Mesothelial cell of epicardium (in vitro differentiated cells): ENCODE measurements at places on chromosomes 6 and 20. TPM values are rescaled to one million over a fixed set of nuclear protein-coding genes. Genes with fewer than 3 reads are reported as not detected.

VGLL2 gene
- total RNA-seq: not detected in 3 replicates

BPIFB1 gene
- not detected in 3 replicates for total RNA-seq

SIRPB2 gene
- total RNA-seq: not detected in 3 replicates

SNAI1 gene
- total RNA-seq: 8.5 to 9.7 TPM (median 8.9 TPM) in 3 replicates

FRS3 gene
- 5.8 to 6.8 TPM (median 6.3 TPM) in 3 replicates for total RNA-seq

CYP39A1 gene
- 6.1 to 6.9 TPM (median 6.3 TPM) in 3 replicates for total RNA-seq

MMP24 gene
- 0.99 to 1.3 TPM (median 1.1 TPM) in 3 replicates for total RNA-seq

RIMS1 gene
- 5.8 to 6.3 TPM (median 6.0 TPM) in 3 replicates for total RNA-seq

ZNF391 gene
- 10.3 to 11.1 TPM (median 10.8 TPM) in 3 replicates for total RNA-seq

SHLD1 gene
- 10.0 to 11.9 TPM (median 11.6 TPM) in 3 replicates for total RNA-seq

PTPRK gene
- total RNA-seq: 87.4 to 93.7 TPM (median 90.0 TPM) in 3 replicates

SUMO4 gene
- 3.4 to 4.2 TPM (median 3.9 TPM) in 3 replicates for total RNA-seq

EEF1A2 gene
- total RNA-seq: 14.4 to 15.6 TPM (median 14.6 TPM) in 3 replicates

TRIM40 gene
- total RNA-seq: not detected in 3 replicates

GRCh38 chr6:145841668-145842067, 27.1 kb upstream of the FBXO30 start:
- no peak for DNase-seq

DNA sequence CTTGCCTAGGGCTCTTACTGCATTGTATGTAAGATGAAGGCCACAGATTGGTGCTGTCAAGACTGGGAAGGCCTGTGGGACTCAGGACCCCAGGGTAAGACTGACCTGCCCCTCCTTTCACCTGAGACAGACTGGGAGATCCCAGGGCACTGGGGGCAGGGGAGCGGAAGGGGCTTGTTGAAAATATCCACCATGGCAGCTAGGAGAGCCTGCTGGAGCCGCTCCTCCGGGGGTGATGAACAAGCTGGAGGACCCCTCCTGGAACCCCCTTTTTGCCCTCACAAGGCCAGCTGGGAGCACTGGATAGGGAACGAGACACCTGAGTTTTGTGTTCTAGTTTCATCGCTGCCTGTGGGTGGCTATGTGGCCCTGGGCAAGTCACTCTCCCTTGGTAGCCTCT, 9.2 kb upstream of the SDCBP2 start:
- no peak for DNase-seq

DNA sequence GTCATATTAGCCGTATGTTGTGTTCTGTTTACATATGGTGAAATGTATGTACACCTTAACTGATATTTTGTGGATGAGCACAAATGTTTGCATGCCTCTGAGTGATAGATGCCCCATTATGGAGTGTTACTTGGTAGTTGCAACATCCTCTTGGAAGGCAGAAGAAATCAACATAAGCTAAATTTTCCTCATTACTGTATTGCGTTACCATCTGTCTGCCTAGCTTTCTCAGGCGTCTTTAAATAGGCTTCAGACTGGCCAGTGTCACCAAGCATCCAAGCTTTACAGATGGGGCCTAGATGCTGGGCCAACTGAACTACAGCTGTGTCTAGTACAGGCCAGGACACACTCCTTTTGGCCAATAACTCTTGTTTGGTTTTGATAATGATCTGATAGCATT, 250.6 kb downstream of the SAMD5 start:
- DNase-seq: no peak

DNA sequence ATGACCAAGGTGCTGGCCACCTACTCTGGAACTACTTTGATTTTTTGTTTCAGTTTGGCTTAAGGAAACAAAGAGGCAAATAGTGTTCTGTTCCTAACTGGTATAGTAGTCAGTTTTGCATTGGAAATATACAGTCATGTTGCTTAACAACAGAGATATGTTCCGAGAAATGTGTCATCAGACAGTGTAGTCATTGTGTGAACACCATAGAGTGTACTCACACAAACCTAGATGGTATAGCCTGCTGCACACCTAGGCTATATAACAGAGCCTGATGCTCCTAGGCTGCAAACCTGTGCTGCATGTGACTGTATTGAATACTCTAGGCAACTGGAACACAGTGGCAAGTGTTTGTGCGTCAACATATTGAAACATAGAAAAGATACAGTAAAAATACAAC, 80.4 kb downstream of the ARID1B start:
- DNase-seq: no peak

DNA sequence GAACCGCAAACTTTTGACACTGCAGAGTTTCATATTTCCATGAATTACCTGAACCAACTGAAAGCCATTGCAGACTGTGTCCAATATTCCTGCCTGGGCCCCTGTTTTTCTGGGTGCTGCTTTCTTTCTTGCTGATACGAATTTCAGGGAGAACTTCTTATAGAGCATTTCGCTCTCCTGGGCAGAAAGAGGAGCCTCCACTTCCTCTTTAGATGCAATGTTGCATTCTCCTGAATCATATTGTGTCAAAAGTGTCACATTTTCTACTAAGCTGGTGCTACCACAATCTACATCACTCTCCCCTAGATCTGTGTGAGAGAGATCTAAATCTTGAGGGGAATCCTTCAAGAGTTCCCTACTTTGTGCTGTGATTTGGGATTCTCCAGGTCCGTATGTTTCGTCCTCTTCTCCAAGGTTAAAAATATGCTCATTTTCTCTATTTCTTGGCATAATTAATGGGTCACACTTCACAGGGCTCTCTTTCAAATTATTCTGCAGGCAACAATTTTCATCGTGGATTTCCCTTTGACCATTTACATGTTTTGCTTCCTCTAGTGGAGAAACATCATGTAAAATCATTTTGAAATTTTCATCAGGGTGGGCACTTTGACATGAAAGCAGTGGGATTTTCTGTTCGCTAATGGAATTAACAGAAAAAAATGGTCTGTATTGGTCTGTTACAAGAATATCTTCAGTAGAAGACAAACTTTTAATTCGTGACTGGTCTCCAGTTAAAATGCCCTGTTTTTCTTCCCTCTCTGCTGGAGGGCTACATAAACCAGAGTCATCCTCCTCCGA, 102.3 kb downstream of the DST start:
- no peak for DNase-seq

GRCh38 chr20:22866812-22867341, 168.2 kb upstream of the SSTR4 start:
- DNase-seq: no peak

GRCh38 chr20:49518576-49518975, 36.1 kb upstream of the KCNB1 start:
- DNase-seq: no peak

- no peak for DNase-seq
Measured at GRCh38 chr6:149306967-149307366, 10.5 kb upstream of the TAB2 start.

GRCh38 chr6:115796829-115797228, 263.9 kb downstream of the FRK start:
- no peak for DNase-seq

- no peak for DNase-seq
Measured at GRCh38 chr6:44653761-44654218, 266.3 kb downstream of the CDC5L start.

DNA sequence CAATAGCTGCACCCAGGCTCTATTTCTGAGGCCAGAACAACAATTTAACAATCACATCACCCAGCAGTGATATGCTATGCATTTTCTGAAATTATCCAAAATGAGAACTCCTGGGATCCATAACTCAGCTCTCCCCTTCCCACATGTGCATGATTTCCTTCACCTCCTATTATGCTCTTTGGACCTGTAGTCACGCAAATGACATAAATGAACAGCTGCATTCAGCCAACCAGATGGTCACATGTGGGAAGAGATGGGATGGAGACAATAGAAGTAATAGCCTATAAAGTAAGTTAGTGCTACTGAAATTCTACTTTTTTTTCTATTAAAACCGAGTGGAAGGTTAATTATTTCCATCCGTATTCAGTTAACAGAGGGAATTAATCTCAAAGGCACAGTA, 662.1 kb upstream of the ID4 start:
- no peak for DNase-seq

DNA sequence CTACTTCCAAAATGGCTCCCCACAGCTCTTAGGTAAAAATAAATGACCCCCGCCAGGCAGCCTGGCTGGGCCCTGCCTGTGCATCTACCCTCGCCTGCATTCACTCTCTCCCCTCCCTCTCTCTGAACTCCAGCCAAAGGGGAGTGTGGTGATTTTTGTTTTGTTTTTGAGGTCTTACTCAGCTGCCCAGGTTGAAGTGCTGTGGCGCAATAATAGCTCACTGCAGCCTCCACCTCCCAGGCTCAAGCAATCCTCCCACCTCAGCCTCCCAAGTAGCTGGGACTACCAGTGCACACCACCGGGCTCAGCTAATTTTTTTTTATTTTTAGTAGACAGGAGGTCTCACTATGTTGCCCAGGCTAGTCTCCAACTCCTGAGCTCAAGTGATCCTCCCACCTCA, 15.8 kb downstream of the NFATC2 start:
- no peak for DNase-seq

DNA sequence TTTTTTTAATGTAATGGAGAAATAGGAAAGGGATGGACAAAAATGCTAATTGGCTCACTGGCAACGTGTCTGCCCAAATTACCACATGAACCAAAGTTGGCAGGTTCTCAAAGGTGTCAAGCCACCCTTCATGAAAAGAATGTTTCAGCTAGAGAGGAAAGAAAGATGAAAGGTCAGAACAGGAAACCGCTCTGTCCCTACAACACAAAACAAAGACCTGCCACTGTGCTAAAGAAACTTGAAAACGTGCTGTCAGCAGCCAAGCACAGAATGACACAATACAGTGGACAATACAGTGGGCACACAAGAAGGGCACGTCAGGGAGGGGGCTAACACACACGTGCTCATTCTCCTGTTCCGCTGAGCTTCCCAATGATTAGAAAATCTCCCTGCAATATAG, 4.9 kb downstream of the PREP start:
- no peak for DNase-seq

GRCh38 chr6:42106112-42107023, 36.1 kb downstream of the C6orf132 start:
- DNase-seq: no peak

DNA sequence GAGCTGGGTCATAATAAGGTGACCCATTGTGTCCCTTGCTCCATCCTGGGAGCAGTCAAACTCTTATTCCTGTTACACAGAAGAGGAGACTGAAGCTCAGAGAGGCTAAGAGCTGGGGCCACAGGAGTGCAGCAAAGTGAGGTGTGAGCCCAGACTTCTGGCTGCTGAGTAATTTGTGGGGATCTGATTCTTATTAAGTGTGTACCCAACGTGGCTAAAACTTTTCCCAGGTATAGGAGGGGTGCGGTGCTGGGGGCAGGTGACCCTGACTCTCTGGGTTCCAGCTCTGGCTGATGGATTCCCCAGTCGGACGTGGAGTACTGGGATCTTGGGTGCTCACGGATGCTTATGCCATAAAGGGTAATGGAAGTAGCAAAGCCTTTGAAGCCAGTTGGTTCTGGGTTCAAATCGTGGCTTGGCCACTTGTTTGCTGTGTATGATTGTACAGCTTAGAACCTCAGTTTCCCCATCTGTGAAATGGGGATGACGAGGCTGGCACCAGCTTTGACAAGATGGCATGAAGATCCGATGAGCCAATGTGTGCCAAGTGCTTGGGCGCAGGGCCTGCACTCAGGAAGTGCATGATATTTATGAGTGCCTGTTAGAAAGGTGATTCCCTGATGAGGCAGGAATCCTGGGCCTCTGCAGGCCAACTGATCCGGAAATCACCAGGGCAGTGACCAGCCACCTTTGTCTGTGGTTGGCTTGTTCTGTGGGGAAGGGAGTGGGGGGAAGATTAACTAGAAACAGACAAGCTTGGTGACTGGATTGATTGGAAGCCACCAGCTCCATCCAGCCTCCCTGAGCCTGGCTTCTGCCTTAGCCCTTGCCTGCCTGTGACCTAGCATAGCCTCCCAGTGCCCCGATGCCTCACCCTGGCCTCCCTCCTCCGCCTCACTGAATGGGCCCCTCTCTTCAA, 6.0 kb downstream of the SRC start:
- DNase-seq: no peak

DNA sequence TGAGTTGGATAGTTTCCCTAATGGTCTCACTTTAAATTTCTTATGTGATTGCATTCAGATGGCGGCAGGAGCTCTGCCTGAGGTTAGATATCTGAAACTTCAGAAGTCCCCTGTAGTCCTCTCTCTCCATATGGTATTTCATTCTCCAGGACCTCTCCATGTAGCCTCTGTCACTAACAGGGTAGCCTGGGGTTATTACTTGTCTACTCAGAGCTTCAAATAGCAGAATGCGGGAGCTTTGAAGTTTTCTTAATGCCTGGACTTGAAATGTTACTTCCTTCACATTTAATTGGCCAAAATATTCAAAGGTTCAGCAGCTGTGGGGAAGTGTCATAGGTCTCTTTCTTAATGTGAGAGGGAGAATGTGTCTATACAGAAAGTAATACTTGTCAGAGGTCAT, 1370.4 kb downstream of the GRIK2 start:
- no peak for DNase-seq

DNA sequence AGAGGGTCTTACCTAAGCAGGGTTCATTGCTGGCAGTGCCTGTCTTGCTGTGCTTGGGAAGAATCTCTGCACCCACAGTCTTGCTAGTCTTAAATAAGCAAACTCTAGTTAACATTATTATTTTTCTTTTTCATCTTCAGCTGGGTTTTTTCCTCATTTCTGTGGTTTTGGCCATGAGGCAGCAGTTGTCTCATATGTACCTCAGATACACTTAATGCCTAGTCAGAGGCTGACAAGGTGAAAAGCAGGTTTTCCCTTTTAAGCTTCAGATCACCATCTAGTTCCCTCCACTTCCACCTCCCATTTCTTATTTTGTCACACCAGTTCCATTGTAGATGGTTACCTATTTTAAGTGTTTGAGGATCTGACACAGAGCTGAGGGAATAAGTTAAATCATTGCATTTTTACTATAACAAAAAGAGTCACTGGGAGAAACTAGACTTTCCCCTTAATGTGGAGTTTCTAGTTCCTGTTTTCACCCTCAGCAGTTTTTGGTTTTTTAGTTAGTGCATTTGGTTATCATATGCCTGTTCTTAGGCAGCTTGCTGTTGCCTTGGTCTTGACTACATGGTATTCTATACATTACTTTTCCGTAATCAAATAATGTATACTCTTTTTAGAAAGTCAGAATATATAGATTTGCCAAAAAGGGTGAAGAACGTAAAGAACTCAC, 46.0 kb downstream of the AFDN start:
- no peak for DNase-seq

DNA sequence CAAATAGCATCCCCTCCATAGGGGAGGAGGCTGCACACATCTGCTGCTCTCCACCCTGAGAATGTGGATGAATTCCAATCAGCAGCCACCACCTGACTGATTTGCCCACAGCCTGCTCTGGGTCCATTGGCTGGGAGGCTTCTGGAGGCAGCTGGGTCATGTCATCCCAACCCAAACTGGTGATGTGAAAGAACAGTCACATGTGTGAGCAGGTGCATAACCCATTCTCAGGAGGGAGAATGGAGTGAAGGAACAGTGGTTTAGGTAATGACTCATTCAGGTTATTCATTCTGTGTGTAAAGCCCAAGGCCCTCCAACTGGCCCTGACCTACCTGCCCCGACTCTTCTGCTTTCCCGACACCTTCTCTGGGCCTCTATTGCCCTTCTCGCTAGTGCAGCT, 90.9 kb upstream of the GCM1 start:
- no peak for DNase-seq

- DNase-seq: no peak
Measured at GRCh38 chr6:362231-362923, 29.2 kb upstream of the IRF4 start.
